ENCODE measurements at places on chromosomes 5 and 9. TPM values are rescaled to one million over a fixed set of nuclear protein-coding genes. Genes with fewer than 3 reads are reported as not detected.

The LCP2 gene
- 1.2 TPM for total RNA-seq

The THOC3 gene
- total RNA-seq = 67.8 TPM

The PTTG1 gene
- 329 TPM for total RNA-seq

The HMHB1 gene
- not detected for total RNA-seq

The HAPLN1 gene
- total RNA-seq = 0.13 TPM

All from thoracic aorta endothelial cell (primary cell).